ENCODE measurements at places on chromosomes 2 and 18.
A peak's percentile ranks its signal among the peaks of the same experiment; 100 is the strongest.

DNA sequence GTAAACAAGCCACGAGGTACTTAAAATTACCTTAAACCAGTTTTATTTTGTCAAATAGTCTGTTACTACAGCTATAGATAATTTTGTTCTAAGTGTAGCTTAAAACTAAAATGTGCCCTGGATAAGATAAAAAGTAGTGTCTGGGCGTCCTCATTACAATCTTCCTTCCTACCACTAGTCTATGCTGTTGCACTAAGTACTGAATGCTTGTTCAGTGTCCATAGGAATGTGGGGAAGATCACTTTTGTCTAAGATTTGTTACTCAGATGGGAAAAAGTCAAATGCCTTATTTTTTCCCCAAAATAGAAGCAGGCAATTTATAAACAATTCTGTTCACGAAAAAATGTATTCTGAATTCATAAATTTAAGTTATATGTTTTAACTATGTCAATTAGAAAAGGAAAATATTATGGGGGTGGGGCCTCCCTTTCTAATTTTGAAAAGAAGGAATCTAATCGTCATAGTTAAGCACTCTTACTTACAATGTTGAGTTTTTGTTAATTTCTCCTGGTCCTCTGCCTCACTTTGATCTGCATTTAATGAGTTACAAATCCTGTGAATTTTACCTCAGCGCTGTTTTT is 140.4 kb upstream of the VRK2 start:
- peak; percentile 46 for DNase-seq

DNA sequence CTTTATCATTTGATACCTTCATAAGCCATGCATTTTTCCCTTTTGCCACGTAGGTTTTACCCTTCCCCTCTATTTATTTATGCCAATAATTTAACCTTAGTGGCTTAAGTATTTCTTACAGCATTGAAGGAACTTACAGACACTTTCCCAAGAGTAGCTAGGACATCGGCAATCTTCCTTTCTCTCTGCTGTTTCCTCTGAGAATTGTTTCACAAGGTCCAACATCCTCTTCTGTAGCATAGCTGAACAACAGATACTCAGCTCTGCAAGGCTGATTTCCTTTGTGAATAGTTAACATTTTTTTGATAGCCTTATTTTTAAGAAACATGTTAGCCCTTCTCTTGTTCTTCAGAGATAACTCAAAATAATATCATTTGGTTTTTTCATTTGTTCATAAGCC is 1.1 kb upstream of the GCA start:
- DNase-seq, result no peak

DNA sequence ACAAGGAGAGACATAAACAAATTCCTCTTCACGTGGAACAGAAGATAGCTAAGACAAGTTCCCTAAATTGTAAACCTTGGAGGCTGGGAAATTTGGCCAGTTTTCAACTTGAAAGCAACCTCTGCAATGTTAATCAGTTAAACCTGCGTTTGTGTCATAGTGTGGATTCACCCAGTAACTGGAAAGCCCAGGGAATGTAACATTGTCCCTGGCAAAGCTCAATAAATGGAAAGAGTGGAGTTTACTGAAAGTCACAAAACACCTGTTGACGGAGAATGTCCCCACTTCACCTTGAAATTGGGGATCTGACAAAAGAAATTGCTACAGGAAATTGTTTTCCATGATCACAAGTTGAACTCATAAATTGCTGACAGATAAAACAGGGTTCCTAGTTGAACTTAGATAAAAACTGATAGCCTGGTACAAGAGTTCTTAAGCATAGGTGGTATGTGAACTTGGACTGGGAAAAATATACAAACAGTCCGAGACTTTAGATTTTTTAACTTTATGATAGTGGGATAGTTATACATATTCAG is 15.0 kb upstream of the ME2 start:
- DNase-seq, result no peak

DNA sequence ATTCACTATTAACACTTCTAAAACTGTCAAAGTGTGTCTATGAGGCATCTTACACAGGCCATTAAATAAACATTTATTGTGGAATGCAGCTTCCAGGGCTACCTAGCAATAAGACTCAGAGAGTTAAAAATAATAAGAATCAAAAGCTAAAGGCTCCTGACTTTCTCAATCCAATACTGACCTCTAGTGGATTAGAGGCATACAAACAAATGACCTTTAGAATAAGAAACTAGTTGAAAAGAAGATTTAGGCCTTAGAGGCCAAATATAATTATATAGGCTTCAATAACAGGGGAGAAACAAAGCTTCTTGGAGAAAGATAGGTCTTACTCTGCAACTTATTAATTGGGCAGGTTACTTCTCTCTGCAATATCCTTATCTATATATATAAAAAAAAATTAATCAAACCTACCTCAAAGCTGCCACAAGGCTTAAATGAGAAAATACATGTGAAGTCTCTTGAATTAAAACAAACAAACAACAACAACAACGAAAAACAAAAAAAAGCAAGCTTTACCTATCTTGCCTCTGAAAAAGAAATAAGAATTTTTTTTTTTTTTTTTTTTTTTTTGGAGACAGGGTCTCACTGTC is 246.1 kb downstream of the EXOC6B start:
- peak; percentile 28 for DNase-seq

GRCh38 chr2:11657646-11658045 is 12.3 kb downstream of the NTSR2 start:
- DNase-seq, result no peak

- DNase-seq, result no peak
Measured at GRCh38 chr18:48797841-48798255, 152.9 kb downstream of the SMAD7 start.

- no peak for DNase-seq
Measured at GRCh38 chr18:34971313-34971712, 69.9 kb upstream of the MAPRE2 start.

- no peak for DNase-seq
Measured at GRCh38 chr2:233360771-233361176, 6.5 kb downstream of the DGKD start.

GRCh38 chr18:78701771-78702396 is 277.7 kb upstream of the SALL3 start:
- DNase-seq, result no peak

DNA sequence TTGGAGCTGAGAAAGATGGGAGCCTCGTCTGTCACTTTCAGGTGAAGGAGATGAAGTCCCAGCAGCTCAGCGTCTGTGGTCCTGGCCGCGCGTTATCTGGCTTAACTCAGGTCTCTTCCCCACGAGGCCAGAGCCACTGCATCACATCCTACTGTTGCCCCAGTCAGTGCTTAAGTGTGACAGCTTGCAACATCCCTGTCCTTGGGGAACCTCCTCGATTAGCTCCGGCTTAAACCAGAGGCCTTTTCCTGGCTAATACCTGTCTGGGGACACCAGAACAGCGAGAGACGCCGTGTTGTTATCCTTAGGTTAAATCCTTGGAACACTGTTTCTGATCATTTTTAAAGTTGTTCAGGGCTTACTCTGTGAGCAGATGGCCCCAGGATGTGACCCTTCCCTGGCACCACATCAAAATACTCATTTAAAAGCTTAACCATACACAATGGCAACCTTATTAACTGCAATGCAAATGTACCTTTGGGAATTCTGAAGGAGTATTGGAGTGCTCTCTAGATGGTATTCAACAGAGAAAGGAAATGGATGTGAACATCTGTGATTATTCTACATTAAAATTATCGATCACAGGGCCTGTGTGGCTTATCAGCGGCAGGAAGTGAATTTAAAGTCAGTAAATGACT is 61.2 kb upstream of the SPP2 start:
- no peak for DNase-seq

DNA sequence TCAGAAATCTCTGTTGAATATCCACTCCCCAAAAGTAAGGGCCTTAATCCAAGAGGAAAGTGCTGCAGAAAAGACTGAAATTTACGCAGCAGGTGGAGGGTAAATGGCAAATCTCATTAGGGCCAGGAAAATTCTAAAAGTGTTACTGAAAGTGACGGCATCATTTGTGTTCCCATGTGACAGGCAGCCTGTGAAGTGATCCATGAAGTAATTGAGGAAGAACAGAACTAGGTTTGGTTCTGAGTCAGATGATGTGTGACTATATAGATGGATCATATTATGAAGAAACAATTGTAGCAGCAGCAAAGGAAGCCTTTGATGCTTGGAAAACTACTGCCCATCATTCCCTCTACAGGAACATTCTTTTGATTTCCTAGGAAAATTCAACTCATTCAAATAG is 401.2 kb downstream of the TGIF1 start:
- DNase-seq, result no peak

GRCh38 chr2:215724146-215724545 is 288.3 kb upstream of the FN1 start:
- no peak for DNase-seq

- no peak for DNase-seq
Measured at GRCh38 chr2:168365094-168365621, 90.9 kb upstream of the CERS6 start.

DNA sequence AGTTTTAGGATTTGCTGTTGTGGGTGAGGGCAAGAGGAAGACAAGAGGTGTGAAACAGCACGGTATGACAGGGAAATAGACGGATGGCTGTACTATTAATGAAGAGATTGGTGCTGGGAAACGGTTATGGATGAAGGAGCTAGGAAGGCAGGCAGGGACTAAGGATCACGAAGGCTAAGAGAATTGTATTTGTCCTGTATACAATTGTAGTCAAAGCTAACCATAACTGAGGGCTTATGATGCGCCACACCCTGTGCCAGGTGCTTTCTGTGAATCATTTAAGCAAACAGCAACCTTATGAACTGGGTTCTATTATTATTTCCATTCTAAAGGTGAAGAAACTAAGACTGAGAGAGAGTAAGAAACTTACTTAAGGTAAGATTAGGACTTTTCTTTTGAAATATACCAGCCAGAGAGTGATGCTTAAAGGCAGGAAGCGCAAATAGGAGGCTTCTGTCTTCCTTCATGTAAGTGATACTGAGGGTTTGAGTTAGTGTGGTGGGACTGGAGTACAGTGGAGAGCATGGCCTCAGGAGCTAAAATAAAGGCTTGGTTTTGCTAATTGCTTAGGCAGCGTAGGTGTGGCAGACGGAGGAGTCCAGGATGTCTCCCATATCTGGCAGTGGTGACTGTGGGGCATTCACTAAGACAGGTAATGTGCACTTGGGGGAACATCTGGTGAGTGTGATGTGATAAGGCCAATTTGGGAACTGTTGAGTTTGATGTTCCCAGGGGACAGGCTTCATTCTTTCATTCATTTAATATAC is 85.8 kb downstream of the PLEKHM3 start:
- DNase-seq, result no peak

DNA sequence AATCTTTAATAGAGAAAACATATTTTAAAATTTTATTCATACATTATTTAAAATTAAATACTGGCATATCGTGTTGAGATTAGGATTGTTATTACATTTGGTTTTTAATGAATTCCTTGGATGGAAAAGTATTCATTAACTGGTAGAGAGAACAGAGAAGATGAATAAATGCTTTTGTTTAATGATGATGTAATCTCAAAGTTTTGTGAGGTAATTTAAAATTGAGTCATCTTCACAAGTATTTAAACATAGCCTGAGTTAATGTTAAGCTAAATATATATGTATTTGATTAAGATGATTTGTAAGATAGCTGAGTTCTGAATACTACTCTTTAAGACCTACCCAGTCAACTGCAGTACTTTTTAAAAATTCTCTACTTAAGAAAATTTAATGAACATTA is 713.4 kb upstream of the VRK2 start:
- no peak for DNase-seq

DNA sequence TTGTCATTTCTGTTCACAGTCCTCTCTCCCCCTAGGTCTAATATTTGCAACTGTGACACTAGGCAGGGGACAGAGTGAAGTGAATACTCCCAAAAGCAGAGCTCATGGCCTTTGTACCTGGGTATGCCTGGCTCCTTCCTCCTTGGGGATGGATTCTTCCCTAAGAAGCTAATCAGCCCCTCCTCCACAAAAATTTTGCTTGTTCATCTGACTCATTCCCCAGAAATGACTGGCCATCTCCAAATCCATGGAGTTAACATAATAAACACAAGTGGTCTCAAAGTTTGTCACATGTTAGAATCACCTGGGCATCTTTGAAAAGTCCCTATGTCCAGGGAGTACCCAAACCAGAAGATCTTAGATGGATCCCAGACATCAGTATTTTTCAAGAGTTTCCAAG is 65.3 kb downstream of the SUCLG1 start:
- DNase-seq, result no peak

DNA sequence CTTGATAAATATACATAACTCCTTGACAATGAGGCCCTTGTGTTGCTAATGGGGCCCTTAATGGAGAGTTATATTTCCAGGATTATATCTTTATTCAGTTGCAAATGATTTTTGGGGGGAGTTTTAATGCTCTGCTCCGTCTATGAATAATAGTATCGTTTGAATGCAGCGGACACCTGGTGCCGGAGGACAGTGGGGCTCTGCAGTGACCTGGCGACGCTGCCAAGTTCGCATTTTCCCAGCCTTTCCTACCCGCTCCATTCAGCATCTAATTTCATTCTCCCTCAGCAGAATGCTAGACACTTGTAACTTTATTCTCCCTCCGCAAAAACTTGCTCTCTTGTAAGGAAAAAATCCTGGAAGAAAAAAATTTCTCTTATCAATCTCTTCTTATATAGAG is 257.6 kb upstream of the SALL3 start:
- no peak for DNase-seq

DNA sequence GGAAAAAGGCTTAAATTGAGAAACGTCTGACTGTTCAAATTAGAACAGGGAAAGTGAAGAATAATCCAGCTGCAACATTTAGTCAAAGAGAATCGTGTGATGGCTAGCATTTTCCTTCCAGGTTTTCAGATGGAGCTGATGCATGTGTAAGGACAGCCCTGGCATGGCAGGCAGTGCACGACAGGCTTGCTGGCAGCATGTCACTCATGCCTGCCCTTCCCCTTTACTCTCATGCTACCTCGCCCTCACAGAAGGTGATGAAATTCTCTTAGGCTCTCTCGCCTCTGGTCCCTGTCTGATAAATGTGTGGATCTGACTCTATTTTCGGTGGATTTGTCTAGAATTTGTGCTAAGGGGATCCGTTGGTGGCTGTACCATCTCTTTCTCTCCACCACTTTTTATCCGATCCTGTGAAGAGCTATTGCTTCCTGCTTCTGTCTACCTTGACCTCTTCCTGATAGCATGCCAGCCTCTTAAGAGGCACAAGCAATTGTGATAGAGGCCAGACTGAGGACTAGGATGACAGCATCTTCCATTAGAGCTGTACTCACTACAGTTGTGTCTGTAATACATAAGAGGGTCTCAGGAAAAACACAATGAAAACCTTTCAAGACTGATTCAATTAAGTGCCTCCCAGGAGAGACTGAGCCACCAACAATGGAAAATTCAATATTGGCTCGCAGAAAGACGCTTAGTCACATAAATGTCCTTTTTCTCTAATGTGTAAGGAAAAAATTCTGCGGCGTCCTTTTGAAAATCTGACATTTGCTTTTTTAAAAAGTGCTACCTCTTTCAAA is 65.6 kb upstream of the NOSTRIN start:
- DNase-seq, result no peak
